ENCODE measurements at places on chromosomes 2 and 18.

- DNase-seq: no peak
These were observed 16.5 kb upstream of the ME2 start for GRCh38 chr18:50862401-50862800.

- DNase-seq: no peak
These were observed 133.7 kb downstream of the GALNT3 start for GRCh38 chr2:165660361-165660760.

GRCh38 chr2:10254373-10255188, 48.1 kb upstream of the HPCAL1 start:
- DNase-seq: no peak

- DNase-seq: no peak
These were observed 252.2 kb downstream of the KLHL29 start for GRCh38 chr2:23637011-23637778.

DNA sequence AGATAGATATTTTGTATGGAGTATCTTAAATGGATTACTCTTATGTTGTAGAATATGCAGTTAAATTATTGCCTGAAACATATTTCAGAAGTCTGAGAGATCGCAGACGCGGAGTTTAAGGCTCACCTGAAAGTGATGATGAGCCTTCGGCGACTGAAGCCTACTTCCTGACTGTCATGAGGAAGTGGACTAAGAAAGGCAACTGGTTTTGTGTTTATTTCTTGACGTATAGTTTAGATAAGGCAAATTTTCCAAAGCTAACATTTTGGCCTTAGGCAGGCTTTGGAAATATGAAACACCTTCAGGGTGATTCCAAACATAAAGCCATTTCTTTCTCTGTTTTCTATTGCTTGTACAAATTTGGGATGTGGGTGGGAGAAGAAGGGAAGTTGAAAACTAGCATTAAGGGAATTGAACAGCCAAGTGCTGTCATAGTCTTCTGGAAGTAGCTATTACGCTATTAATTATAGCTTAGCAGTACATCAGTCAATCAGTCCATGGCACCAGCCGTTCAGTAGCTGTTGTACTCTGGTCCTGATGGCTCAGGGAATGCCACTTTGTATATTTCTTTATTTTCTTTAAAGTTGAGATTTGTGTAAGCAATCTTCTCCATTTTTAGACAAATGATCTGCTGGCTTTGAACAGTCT, 1.5 kb downstream of the GRHL1 start:
- DNase-seq: no peak

GRCh38 chr2:234998404-234999211, 46.8 kb downstream of the SH3BP4 start:
- DNase-seq: no peak

GRCh38 chr2:4475618-4476017, 772.2 kb downstream of the DCDC2C start:
- no peak for DNase-seq

DNA sequence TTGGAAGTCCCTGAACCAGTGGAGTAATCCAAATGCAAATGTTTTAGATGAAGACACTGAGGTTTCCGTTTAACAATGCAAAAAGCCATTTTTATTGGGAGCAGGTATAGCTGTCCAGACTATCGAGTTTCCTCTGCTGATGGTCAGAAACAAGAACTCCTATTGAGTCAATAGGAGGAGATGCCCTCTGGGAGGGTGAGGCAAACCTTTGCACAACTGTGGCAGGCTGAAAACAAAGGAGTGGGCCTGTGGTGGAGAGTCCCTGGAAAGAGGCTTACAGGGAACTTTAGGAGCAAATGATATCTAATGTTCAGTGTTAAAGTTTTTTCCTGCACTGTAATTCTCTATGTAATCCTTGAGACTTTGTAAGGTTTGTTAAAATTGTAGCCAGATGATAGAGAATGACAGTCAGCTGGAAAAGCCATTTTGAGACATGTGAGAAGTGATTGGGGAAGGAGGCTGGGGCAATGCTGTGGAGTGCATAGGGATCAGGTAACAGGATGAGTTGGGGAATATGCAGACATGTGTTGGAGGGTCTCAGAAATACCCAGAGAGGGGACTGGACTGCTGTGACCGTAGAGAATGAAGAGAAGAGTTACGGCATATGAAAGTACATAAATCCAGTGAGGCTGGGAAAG, 15.1 kb upstream of the EML4 start:
- DNase-seq: no peak

DNA sequence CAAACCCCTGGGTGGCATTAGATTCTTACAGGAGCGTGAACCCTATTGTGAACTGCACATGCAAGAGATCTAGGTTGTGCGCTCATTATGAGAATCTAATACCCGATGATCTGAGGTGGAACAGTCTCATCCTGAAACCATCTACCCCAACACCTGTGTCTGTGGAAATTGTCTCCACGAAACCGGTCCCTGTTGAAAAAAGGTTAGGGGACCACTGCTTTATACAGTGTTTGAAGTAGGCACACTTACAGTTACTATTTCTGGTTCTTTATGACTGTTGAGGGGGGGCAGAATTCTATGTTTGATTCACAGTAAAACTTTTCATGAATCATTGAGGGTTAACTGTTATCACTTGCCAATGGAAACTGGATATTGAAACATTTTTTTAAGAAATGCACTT, 72.0 kb downstream of the RIF1 start:
- no peak for DNase-seq

GRCh38 chr2:120012771-120013596, at the start of gene EPB41L5:
EPB41L5 (plus strand) TSS chr2:120013077; CDS start chr2:120019085, 6,008 bp downstream.
- DNase-seq: peak; percentile 98

- no peak for DNase-seq
These were observed 9.8 kb upstream of the EFR3B start for GRCh38 chr2:25032094-25032493.
